ENCODE measurements at places on chromosomes 13 and 19.
A peak's percentile ranks its signal among the peaks of the same experiment; 100 is the strongest.

DNA sequence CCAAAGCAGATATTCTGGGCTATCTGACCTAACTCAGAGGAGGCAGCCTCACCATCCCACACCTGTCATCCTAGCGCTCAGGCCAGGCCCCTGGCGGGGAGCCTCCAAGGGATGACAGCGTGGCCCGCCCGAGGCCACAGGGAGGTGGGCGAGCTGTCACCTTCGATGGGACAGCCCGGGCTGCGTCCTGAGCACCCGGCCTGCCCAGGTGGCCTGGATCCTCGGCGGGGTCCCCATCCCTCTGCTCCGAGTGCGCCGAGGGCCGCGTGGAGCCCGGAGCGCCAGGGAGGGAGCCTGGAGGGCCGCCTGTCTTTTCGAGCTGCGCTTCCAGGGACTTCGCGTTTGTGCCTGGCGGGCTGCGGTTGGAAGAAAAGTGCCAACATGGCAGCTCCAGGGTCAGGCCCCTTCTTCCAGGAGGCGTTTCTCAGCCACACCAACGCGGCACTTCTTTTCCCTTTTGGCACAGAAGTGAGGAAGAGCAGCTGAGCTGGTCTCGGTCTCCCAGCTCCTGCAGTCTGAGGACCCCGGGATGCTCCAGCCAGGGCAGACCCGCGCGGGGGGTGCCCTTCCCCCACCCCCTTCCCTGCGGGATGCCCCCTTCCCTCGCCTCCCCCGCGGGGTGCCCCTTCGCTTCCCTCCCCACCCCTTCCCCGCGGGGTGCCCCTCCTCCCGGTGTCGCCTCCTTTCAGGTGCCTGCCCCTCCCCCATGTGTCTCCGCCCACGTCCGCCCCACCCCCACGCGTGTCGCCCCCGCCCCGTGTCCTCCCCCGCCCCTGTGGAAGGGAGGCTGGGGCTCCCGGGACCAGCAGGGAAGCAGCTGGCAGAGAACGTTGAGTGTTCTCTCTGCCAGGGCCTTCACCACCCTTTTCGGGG, 42.3 kb downstream of the GJA3 start:
- peak; percentile 50 for DNase-seq

DNA sequence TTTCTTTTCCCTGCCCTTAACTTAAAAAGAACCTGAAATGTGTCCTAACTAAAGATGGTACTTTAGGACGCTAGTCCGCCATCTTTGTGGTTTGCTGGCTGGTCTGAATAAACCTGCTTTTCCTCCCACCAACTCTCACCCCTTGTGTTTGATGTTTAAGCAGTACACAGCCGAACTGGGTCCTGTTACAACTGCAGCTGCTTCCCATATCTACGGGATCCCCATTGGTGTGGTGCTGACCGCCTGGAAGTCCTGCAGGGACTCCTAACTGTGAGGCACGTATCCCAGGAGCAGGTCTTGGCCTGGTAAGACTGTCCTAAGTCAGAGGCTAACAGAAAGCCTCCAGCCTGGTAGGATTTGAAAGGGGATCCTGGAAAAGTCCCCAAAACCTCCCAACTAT, 40.9 kb upstream of the VSTM2B start:
- DNase-seq = no peak

- DNase-seq = no peak
Measured at GRCh38 chr13:99367106-99367616, 60.0 kb upstream of the GPR183 start.

- DNase-seq = no peak
Measured at GRCh38 chr13:68895696-68896095, 1211.9 kb upstream of the ATXN8OS start.

DNA sequence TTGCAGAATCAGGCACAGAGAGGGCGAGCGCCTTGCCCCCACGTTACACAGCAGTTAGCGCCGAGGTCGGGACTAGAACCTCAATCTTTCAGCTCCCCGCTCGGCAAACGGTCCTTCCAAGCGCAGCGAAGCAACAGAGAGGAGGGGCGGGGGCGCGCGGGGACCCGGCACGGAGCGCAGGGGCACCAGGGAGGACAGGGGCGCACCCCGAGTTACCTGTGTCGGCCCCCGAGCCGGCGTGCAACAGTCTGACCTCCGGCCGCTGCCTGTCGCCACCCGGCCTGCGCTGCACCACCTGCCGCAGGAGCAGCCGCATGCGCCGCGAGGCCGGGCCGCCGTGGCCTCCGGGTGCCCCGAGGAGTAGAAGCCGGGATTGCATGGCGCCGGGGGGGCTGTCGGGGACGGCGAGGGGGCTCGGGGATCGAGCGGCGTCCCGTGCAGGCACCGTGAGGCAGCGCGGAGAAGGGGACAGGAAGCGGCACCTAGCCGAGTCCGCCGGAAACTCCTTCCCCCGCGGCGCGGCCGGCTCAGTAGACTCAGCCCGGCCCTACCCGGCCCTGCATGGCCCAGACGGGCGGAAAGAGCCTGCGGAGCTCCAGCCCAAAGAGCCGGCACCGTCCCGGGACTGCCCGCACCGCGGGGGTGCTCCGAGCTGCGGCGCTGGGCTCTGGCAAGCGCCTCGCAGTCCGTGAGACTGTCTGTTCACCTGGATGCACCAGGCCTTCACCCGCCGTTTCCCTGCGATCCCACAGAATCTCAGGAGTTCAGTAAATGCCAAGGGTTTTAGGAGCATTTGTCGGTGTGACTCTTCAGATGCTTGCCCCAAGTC, at the start of gene VWA8:
TSS of gene VWA8 (minus strand) at position 473 of the 829 bp plus-strand sequence. CDS start at position 379, 94 bp downstream.
- peak; percentile 78 for DNase-seq

DNA sequence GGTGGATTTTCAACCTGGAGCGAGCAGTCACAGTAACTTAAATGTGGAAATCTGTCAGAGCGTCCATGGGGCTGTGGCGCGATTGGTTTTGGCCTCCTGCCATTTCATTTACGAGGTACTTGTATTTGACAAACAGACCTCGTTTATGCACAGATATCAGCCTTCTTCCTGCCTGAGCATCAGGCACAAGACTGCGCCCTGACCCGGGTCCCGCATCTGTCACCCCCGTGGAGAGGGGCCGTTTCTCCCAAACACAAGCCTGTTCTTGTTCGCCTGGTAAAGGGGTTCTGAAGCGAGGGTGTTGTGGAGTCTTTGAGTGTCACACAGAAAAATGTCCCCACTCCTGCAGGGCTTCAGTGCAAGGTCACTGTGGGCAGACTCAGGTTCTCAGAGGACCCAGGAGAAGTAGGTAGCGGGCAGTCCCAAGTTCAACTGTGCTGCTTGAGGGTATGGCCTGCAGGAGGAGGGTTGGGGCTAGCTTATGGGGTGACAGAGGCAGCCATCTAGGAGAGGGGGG, 202.3 kb downstream of the URI1 start:
- DNase-seq = no peak

DNA sequence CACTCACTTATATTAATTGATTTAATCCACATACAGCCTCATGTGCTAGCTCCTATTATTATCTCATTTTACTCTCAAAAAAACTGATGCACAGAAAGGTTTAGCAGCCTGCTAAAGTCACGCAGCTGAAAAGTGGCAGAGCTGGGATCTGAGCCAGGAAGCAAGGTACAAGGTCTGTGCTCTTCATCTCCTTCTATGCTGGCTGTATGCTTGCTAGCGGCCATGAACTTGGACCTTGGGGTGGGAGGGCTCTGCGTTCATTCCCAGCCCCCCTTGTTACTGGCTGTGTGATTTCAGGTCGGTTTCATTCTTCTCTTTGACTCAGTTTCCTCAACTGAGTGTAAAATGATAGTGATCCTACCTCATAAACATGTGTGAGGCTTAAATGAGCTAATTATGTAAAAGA, 69.8 kb downstream of the ALOX5AP start:
- DNase-seq = no peak

- DNase-seq = peak; percentile 31
Measured at GRCh38 chr13:79392882-79393563, 13.0 kb downstream of the RBM26 start.

DNA sequence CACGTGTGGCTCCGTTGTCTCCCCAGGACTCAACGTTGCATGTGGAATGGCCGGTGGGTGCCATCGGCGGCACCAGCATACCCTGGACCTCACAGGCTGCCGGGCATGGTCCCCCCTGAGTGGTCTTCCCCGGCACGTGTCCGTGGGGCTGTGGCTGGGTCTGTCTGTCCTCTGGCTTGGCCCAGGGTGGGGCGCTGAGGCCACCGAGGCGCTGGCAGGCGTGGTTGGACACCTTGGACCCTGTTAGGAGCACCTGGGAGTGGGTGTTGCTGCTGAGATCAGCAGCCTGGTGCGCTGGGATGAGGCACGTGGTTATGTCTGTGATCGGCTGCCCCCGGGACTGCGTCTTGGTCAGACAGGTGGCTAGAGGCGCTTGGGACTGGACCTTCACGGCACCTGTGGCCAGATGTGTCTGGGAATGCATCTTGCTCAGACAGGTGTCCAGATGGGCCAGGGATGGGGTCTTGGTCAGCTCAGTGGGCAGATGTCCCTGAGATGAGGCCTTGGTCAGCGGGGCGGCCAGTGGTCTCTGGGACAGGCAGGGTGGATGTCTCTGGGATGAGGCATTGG, 9.2 kb downstream of the IQCN start:
- DNase-seq = no peak

GRCh38 chr19:18842166-18842565, 10.4 kb downstream of the UPF1 start:
- DNase-seq = no peak

GRCh38 chr13:98827449-98827848, 75.0 kb upstream of the SLC15A1 start:
- no peak for DNase-seq

DNA sequence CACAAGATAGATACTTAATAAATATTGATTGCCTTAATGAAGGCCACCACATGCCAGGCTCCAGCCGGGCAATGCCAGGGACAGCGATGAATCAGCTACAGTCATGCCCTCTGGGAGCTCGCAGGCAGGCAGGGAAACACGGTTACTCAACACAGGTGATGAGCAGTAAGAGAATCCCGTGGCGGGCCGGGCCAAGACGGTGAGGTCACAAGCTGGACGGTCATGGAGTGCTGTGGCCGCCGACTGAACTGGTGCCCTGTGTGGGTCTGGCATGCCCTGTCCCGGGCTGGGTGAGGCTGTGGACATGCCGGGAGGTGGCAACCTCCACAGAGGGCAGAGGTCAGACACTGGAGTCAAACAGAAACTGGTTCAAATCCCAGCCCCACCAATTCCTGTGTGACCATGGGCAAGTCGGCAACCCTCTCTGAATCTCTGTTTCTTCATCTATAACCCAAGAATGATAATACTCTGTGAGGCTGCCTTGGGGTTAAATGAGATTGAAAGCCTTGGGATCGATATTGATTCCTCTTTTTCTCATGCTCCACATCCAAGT, 13.2 kb upstream of the PAK4 start:
- DNase-seq = no peak

DNA sequence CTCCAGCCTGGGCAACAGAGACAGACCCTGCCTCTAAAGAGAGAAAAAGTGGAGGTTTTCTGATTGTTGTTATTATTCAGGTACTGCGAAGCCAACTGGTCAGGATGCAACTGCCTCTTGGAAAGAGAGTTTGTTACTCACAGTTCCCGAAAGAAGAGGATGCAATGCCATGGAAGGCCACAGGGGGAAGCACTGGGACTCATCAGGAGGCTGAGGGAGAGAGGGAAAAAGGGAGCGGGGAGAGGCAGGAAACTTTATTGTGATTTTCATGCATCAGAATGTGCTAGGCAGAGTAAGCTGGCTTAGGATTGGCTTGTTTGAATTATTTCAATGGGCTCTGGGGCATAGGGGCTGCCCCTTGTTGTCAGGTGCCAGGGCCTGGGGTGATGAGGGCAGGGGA, 27.6 kb downstream of the MYO9B start:
- peak; percentile 40 for DNase-seq

DNA sequence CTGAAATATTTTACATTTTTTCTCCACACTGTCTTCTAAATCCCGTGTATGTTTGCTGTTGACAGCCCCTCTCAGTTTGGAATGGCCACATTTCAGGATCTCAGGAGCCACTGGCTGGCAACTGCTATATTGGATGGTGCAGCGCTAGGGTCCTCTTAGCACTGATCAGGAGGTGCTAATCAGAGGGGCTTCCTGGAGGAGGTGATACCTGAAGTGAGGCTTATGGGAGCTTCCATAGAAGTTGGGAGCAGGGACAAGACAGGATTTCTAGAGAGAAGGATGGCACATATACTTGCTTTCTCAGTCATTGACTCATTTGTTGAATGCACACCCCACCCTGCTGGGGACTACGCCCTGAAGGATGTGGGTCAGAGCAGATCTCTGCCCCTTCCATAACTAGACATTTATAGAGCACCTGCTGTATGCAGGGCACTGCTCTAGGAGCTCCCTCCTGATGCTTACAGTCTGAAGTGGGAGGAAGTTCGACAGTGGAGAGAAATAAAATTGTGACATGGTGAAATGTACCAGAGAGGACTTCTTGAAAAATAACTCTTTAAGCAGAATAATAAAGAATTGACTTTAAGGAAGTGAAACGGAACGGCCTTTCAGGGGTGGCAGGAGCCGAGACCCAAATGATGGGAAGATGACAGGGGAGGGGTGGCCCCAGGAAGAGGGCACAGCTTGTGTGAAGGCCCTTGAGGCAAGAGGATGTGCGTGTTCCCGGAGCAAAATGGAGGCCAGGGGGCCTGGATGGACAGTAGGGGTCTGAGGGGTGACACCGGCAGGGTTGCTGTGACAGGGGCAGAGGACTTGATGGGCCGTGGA, 13.1 kb downstream of the AP2A1 start:
- no peak for DNase-seq

DNA sequence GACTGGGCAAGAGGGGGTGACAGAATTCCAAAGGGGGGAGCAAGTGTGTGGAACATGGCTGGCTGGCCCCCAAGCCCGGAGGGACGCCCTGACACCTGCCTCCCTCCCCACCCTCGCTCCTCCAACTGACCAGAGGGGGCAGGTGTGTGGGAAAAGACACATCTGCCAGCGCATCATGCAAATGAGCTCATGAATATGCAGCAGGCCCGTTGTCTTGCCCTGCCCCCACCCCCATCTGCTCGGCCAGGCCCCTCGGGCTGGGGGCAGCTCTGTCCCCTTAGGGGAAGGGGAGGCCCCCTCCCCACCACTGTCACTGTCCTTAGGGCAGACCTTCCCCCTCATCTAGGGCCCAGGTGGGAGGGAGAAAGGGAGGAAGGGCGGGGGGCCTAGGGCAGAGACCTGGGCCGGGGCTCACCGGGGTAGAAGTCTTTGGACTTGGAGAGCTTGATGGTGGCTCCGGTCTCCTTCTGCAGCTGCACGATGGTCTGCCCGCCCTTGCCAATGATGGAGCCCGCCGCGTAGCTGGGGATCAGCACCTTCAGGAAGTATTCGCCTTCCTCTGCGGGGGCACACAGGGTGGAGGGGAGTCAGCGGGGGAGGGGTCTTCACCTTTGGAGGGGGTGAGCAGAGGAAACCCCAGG, 12.9 kb downstream of the NOVA2 start:
- no peak for DNase-seq

GRCh38 chr13:34808649-34809048, 133.4 kb upstream of the NBEA start:
- no peak for DNase-seq

- no peak for DNase-seq
Measured at GRCh38 chr19:46907880-46908279, 47.1 kb downstream of the ARHGAP35 start.
